ENCODE measurements at places on chromosomes 4 and X.

DNA sequence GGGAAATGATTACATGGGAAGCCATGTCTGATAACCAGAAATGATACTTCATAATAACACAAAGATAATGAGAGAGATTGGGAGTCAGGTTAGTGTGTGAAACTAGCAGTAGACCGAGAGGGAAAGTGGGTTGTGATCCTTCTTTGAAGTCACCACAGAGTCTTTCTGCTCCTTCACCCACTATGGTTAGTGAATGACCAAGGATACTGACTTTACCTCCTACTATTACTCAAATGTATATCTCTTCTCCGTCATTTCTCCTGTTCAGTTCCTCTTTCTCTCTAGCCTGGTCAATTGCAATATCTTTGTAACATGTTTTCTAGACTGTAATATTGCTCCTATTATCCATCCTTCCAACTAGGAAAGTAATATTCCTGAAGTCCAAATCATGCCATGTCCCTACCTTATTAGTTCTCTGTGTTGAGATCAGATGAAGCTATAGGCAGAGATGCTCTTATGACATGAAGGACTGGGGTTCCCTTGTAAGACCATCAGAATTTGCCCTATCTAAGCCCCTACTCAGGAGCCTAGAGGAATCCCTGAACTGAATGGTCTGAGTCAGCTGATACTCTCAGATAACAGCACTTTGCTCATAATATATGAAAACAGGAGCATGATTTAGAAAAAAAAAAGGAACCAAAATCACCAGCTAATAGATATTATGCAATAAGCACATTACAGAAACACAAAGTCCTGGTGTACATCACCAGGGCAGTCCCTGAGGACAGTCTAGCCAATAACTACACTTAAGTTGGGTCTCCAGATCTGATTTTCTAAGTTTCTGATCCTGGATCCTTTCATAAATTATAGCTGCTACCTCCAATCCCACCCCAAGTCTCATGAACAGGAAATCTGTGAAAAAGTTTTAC, 81.2 kb downstream of the SHROOM3 start:
- no peak for DNase-seq

DNA sequence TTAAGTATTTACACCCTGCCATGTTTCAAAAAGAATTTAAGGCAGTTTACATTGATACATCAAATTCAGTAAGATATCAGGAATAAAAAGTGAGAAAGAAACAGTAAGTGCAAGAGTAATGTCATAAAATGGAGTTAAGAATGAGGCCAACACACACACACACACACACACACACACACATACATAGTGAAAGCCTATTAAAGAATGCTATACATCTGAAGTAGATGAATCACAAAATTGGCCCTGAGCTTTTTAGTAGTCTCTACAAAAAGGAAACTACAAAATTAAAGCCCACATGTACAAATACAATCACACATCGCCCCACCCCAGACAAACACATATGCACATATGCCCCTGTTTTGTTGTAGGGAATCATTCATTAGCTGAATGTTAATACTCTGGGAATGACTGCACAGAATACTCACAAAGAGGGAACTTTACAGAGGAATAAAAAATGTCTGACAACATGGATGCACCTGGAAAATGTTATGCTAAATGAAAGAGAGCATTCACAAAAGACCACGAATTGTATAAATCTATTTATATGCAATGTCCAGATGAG, 428.8 kb downstream of the IL15 start:
- DNase-seq, result no peak

DNA sequence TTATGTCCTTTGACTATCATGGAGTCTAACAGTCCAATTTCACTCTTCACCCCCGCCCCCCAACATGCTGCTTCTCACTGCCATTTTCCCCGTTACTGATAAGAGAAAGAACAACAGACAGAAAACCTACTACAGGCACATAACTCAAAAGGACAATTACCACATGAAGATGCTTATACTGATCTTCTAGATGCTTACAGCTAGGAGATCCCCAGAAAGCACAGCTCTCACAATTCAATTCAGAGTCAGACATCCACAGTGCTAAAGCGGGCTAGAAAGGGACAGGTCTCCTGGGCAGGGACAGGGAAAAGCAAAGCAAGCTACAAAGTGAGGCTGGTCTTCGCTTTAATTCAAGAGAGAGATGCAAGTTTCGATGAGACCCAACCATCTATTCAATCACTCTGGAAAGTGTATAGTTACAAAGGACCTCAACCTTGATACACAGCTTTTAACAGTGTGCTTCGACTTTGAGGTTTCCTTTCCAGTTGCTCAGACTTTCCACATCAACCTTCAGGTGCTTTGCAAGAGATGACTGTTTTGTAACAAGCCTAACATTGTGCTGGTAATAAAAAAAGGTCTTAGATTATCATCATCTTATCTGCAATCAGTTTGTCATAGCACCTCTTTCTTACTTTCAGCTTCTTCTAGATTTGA, 60.9 kb downstream of the LEF1 start:
- DNase-seq, result no peak

GRCh38 chrX:118824173-118824730, 628 bp downstream of the ZCCHC12 start:
- DNase-seq, result no peak

DNA sequence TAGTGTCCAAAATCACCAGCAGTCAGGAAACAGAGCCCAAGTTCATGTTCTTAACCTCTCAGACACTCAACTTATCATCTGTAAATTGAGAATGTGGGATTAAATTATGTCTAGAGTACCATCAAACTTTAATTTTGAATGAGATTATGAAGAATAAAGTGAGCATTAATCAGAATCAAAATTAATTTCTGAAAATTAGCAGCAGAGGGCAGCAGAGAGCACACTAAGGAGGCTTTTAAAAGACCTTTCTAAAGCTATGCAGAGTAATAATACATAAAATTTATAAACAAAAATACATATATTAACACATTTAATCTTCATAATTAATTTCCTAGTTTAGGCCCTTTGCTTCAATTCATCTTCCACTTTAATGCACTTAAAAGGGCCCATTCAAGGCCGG, 7.1 kb downstream of the TASL start:
- DNase-seq, result no peak

GRCh38 chr4:37126051-37126450, 118.5 kb upstream of the NWD2 start:
- no peak for DNase-seq

DNA sequence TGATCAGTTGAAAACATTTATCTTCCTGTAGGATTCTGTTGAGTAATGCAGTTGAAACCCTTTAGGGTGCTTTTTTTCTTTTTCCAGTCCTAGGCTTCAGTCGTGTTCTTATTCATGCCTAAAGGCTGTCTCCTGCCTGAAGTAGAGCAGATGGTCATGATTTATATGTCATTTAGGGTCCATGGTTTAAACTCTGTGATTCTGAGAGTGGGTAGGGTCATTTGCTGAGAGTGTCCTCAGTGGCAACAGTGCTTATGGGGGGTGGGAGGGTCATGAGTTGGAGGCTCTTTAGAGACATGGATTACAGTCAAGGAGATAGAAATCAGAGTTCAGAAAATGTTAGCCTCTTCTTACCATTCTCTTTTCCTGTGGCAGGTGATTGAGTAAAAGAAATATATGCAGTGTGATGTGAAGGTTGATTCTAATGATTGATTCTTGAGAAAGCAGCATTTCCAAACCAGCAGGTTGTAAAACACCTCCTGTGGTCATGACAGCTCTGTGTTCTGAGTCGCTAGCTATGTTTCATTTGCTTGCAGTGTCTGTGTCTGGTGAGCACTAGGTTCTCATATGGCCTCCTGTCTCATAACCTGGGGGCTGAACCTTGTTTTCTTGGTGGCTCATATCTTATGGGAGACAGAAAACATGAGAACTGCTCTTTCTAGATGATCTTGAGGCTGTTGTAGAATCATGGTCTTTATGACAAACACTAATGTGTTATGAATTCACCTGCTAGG, 60.4 kb downstream of the JADE1 start:
- DNase-seq, result no peak

- DNase-seq, result no peak
These were observed 310.9 kb downstream of the MID1IP1 start for GRCh38 chrX:39112143-39112542.

- DNase-seq, result no peak
These were observed 58.5 kb downstream of the SLC2A9 start for GRCh38 chr4:9962611-9963314.

DNA sequence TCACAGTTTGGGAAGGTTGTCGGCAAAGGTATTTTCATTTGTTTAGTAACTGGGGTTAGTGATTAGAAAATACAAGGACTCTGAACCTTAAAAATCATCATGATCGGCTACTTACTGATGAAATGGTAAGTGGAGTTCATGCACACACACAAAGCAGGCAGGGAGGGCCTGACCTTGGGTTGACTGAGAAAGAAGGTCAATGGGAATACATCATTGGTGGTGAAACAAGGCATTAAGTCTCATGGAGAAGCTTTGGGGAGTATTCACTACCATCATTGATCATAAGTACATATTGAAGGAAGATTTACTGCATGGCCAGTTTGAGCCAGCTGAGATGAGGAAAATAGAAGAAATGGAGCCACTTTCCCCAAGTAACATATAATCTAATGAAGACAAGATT, 74.4 kb downstream of the LUZP4 start:
- no peak for DNase-seq

DNA sequence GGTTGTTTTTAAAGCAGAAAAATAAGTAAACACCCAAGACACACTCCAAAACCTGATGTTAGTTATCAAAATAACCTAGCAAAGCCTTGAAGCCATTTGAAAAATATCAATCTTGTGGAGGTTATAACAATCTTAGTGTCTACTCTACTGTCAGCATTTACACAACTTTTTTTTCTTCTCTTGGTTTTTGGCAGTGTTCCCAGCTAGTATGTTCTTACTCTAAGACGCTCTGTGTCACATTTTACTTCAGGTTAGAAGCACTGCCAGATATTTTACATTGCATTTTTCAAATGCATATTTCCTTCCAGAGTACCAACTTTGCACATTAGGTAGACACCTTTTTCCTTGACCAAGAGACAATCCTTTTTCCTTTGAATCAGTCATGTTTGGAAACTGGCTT, 114.0 kb upstream of the INPP4B start:
- no peak for DNase-seq
